ENCODE measurements at places on chromosomes 6 and 20.
A peak's percentile ranks its signal among the peaks of the same experiment; 100 is the strongest.

DNA sequence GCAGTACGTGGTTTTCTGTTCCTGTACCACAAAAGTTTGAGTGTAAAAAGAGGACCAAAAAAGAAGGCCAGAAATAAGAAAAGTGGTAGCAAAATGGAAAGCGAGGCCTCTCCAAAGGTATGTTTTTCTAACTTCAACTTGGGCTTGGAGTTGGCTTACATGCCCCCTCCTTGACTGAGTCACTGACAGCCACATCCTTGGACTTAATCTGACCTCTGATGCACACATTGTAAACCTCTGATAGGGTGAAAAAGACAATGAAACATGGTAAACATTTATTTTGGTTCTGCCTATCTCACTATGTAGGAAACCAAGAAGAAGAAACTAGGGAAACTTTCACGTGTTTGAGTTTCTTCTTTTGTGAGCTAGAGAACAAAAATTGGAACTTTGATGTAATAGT lies 503.2 kb upstream of the ID4 start:
- DNase-seq, result no peak

- no peak for DNase-seq
Measured at GRCh38 chr20:40922865-40923264, 105.8 kb upstream of the TOP1 start.

DNA sequence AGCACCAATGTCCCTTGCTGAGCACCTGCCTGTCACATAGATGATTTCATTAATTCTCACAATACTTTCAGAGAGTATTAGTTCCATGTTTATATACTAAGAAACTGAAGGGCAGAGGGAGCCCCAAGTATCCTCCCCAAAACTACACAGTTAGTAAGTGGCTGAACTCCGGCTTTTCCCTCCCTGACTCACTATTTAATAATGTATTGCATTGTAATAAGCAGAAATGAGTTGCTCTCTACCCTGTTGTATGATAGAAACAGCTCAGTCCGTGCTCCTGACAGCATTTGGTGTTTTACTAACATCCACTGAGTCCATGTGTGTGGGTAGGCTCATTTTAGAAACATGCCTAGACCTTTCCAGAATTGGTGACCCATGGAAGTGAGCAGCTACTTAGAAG lies 76.8 kb downstream of the OLIG3 start:
- no peak for DNase-seq

GRCh38 chr6:43253401-43253800 lies 10.1 kb downstream of the TTBK1 start:
- no peak for DNase-seq

DNA sequence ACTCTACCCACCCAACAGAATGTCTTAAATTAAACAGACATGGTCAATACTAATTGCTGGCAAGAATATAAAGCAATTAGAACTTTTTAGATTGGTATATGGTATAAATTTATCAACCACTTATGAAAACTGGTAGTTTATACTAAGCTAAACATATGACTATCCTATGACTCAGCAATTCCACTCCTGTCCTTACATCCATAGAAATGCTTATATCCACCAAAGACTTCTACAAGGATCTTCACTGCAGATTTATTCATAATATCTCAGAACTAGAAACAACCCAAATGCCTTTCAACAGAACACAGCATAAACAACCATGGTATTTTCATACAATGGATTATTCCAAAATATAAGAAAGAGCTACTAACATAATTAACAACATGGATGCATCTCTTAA lies 4.6 kb downstream of the ZNF184 start:
- no peak for DNase-seq

- no peak for DNase-seq
Measured at GRCh38 chr20:44664131-44664530, 12.6 kb upstream of the ADA start.

GRCh38 chr20:18224968-18225568 lies 63.3 kb upstream of the ZNF133 start:
- peak; percentile 21 for DNase-seq

DNA sequence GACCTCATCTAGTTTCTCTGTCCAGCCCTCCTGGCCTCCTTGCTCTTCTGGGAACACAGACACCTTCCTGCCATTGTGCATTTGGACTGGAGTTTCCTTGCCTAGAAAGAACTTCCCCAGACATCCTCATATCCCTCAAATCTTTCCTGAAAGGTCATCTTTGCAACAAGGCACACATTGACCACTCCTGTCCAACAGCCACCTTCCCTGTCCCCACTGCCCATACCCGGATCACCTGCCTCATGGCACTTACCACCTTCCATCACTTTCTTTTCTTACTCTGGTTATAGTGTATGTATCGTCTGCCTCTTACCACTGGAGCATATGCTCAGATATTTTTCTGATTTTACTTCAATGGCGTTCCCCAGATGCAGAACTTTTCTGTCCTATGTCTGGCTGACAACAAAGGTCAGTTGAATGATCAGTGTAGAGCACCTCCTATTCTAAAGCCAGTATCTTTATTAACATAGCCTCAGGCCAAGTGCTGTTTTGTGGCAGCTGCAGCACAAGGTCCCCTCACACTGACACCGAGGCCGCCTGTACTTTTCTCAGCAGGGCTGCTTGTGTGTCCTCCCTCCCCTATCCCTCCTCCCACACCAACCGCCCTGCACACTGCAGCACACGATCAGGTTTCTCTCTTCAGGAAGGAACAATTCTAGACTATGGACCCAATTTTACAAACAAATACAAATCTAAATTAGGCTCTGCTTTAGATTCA lies 4.1 kb downstream of the HLA-C start:
- no peak for DNase-seq

GRCh38 chr6:30840935-30841643 lies 43.2 kb upstream of the DDR1 start:
- no peak for DNase-seq

- no peak for DNase-seq
Measured at GRCh38 chr20:40512994-40513393, 176.0 kb downstream of the MAFB start.

- DNase-seq, result no peak
Measured at GRCh38 chr20:4972506-4973251, 28.6 kb downstream of the SLC23A2 start.

DNA sequence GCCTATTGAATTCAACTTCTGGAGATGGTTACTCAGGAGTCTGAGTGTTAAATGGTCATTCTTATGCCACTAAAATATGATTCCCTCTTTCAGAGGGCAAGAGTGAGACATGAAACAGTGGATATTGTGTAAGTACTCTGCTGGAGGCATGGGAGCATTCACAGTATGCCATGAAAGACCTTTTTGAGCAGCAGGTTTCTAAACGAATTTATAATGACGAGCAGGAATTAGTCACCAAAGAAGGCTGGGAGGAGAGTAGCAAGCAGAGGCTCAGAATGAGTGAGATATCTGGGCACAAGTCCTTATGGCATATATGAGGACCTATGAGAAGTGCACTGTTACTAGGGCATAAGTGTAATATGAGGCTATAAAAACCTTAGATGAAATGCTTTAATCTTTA lies 10.9 kb upstream of the MYB start:
- no peak for DNase-seq

DNA sequence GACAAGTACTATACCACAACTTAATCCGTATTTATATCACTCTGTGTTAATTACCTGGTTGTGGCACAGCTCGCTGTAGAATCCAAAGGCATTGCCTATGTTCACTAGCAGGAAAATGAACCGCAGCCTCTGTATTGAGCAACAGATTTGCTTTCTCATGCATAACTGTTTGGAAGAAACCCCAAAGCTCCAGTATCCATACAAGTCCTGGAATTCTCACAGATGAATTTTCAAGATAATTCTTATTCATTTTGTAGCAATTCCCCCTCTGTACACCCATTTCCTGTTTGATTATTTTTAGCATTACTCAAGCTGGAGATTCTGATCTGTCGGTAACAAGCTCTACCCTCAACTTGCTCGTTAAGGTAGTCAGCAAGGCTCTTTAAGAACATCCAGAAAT lies 63.5 kb downstream of the STMND1 start:
- no peak for DNase-seq

DNA sequence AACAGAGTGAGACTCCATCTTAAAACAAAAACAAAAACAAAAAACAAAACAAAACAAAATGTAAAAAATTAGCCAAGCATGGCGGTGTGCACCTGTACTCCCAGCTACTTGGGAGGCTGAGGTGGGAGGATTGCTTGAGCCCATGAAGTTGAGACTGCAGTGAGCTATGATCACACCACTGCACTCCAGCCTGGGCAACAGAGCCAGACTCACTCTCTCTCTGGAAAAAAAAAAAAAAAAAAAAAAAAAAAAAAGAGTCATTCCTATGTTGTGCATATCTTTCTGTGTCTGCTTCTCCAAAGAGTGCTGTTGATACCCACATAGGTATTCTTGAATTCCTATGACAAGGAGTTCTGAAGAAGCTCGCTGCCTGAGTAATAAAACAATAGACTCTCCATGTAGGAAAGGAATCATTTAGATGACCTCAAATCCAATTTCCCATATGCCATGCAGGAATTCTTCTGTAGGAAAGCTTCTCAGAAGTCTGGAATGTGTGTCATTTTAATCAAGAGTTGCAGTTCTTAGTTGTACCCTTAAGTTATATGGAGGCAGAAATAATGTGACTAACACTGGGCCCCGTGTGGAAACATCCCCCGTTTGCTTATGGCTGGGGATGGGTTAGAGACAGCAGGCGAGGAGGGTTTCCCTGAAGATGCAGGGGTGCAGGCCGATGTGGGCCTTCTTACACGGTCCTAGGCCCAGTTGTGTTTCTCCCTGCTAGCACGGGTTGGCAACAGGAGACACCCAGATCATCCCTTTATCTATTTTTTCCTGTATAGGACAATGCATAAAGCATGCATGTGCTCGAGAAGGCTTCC lies 79.4 kb downstream of the ZDHHC14 start:
- no peak for DNase-seq

DNA sequence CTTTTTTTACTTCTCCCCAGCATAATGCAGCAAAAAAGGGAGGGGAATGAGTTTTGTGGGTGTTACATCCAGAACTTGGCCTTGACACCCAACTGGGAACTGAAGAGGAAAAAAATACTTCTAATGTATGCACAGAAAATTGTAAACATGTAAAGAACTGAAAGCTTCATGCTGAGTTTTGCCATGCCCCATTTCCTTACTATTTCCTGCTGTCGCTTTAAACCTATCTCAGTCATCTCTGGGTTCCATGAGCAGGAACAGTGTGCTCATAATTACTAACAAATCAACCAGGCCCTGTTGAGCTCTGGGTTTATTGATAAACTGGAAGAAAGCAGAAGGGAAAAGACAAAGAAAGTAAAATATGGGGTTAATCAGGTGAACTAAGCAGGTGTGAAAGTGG lies 14.2 kb downstream of the TFAP2B start:
- no peak for DNase-seq

DNA sequence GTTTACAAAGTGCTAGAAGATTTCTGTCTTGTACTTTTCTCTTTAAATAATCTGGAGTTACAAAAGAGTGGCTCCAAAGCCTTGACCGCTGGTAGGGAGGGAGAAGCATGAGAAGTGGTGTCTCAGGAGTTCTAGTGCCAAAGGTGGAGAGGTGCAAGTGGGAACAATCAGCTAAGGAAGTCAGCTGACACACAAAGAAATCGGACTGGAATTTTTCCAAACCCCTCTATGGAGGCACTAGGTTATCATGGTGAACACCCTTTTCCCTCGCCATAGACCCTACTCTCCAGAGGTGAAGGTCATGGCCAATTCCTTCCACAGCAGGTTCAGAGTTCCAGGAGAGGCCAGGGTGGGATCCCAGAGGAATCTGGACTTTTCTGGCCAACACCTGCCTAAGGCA lies 14.8 kb downstream of the PLAGL2 start:
- DNase-seq, result no peak

DNA sequence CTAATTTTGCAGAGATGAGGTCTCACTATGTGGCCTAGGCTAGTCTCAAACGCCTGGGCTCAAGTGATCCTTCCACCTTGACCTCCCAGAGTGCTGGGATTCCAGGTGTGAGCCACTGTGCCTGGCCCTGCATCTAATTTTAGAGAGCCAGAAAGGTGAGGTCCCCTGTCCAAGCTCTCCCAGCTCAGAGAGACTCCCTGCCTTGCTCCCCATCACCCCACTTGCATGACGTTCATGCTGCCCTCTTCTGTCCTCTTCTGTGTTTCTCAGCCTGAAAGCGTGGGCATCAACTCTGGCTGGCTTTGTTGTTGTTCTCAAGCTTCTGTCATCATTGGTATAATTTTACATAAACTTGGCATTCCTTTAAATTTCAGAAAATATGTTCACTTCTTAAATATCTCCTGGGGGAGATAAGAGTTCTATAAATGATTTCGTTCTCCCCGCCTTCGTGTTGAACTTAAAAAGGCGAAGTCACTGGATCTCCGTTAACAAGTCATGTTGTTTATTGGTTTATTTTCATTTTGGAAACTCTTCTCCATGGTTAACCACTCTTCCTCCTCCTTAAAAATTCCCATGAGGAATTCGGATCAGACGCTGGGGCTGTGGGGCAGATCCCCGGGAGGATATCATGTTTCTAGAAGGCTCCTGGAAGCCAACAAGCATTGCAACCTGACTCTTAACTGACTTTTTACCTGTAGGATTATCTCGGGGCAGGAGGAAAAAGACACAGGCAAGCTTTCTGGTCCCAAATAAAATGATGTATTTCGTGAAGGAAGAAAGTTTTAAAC lies 13.2 kb upstream of the PARD6B start:
- peak; percentile 38 for DNase-seq

- no peak for DNase-seq
Measured at GRCh38 chr6:30836431-30836866, 47.9 kb upstream of the DDR1 start.

DNA sequence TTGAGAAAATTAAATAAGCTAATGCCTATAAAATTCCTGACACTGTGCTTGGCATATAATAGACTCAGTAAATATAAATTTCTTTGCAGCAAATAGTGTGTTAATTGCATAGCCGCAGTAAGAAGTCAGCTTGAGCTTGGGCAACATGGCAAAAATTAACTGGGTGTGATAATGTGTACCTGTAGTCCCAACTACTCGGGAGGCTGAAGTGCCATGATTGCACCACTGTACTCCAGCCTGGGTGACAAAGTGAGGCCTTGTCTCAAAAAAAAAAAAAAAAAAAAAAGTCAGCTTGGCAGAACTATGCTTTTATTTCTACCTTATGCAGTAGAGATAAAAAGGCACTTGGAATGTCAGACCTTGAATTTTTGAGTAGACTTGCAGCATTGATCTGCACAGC lies 121.8 kb downstream of the AKAP7 start:
- DNase-seq, result no peak

DNA sequence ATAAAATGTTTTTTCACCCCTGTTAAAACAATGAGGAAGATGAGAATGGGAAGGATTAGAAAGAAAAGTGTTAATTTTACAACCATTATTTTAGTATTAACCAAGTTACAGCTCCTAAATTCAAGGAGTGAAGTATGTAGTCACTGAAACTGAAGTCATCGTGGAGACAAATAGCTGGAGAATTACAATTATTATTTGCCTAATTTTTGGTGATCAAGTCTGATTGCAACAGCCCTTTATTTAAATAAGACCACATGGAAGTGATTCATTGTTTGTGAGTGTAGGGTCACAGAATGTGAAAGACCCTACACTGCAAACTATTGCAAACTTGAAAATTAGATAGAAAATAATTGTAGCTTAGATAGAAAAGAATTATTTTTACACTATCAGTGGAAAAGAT lies 292.4 kb downstream of the CENPW start:
- no peak for DNase-seq

GRCh38 chr6:20584100-20584731 lies 50.0 kb downstream of the CDKAL1 start:
- no peak for DNase-seq

GRCh38 chr6:24931296-24931695 lies 4.5 kb downstream of the RIPOR2 start:
- DNase-seq, result no peak

GRCh38 chr6:90107771-90108282 lies 188.8 kb downstream of the BACH2 start:
- DNase-seq, result no peak

- peak; percentile 27 for DNase-seq
Measured at GRCh38 chr20:35991142-35991771, 22.9 kb downstream of the CNBD2 start.

GRCh38 chr20:14832630-14833029 lies 495.2 kb upstream of the FLRT3 start:
- DNase-seq, result no peak

All from nephron progenitor cell (in vitro differentiated cells).